ENCODE measurements at places on chromosomes 7 and 10. TPM values are rescaled to one million over a fixed set of nuclear protein-coding genes. Genes with fewer than 3 reads are reported as not detected.

DNA sequence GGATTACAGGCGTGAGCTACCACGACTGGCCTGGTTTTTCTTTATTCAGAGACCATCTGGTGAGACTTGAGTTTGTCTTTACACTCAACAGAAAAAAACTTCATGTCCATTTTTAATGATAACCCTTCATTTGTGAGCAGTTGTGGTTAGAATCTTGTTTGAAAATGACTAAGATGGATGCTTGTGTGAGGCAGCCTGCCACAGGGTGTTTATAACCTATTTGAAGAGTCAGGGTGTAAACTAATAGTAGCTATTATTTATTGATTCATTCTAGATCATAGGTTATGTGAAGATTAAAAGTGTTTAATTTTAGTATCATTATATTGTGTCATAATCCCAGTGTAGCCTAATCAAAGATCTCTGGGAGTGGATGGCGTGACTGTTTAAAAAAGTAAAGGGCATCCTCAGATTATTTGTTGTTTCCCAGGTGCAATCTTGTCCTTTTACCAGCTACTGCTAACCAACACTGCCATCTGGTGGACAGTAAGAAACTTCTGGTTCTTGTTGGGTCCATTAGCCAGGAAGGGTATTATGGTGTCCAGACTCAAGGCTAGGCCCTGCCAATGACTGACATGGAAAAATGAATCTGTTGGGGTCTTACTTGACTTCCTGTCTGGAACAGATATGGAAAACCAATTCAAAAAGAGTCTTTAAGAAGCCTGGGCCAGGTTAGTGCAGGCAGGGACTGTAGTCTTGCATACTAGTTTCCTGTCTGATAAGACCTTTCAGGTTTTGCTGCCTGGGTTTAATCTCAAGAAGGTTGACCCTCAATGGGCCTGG, 24.9 kb downstream of the NRBF2 start:
- DNase-seq, result no peak
- H3K4me1 ChIP-seq, result peaks cover 8% of the 10 kb centered on the region
- no peaks in the 10 kb centered on the region for H3K27me3 ChIP-seq
- peak overlapping the region; percentile 2 for H3K27ac ChIP-seq

DNA sequence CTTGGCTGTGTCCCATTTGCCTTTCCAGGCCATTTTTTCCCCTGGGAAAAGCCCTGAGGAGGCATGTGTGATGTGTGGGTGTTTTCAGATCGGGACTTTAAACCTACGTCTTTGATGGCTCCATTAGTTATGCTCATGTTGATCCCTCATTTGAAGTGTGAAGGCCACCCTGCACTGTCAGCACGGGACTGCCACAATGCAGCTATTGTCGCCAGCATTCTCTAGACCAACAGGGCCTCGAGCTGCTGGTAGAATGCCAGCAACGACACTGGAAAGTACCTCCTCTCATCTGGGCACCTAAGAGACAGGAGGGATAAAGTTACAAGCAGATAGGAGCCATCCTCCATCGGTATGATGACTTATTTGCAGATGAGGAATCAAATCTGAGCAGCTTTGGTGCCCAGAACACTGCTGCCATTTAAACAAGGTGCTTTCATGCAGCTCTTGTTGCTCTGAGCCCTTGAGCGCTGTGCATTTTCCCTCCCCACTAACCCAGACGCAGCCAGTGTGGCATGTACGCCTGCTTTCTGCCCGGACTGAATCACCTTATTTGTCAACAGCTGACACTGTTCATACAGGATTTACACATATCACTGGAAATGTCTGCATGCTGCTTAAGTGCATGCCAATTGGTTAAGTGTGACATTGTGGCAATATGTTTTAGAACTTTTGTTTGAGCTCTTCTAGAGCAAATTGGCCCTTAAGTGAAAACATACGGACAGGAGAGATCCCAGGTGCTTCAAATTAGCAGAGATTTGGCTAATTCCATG, 175.0 kb upstream of the PITRM1 start:
- no peak overlapping the region for H3K4me3 ChIP-seq
- no peaks in the 10 kb centered on the region for H3K36me3 ChIP-seq
- H3K27ac ChIP-seq, result peak overlapping the region; percentile 25
- peak; percentile 66 for DNase-seq
- H3K27me3 ChIP-seq, result no peaks in the 10 kb centered on the region

- DNase-seq, result no peak
- H3K27me3 ChIP-seq, result no peaks in the 10 kb centered on the region
- H3K4me1 ChIP-seq, result no peaks in the 10 kb centered on the region
- H3K27ac ChIP-seq, result no peak overlapping the region
- no peaks in the 10 kb centered on the region for H3K36me3 ChIP-seq
Observed at GRCh38 chr10:23422003-23422411, 16.9 kb upstream of the OTUD1 start.

- H3K36me3 ChIP-seq, result no peaks in the 10 kb centered on the region
- no peaks in the 10 kb centered on the region for H3K27me3 ChIP-seq
- H3K4me3 ChIP-seq, result no peak overlapping the region
- no peaks in the 10 kb centered on the region for H3K4me1 ChIP-seq
- DNase-seq, result no peak
- H3K27ac ChIP-seq, result no peak overlapping the region
Observed at GRCh38 chr10:88317099-88317498, 266.0 kb downstream of the RNLS start.

DNA sequence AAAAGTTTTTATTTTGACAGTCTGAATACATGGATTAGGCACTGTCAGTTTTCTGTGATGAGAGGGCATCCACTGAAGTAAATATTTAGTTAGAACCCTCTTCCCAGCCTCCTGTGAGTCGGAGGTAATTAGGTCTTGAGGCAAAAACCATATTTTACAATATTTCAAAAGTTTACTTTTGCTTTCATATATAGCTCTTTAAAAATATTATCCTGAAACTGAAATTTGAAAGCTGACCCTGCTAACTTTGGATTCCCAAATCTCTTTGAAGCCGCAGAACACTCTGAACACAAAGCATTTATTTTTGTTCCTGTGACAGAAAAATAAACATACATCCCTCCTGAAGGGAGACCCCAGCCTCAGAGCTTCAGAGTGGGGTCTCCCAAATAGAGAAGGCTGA, 317.4 kb downstream of the KIF20B start:
- H3K4me1 ChIP-seq, result no peaks in the 10 kb centered on the region
- DNase-seq, result no peak
- no peaks in the 10 kb centered on the region for H3K27me3 ChIP-seq
- H3K27ac ChIP-seq, result no peak overlapping the region
- H3K36me3 ChIP-seq, result no peaks in the 10 kb centered on the region
- H3K4me3 ChIP-seq, result no peak overlapping the region

GRCh38 chr10:100999742-101000126, at the start of gene LZTS2:
TSS of gene LZTS2 (plus strand) at chr10:100999808. CDS start at chr10:101002539, 2,731 bp downstream.
- H3K36me3 ChIP-seq, result no peaks in the 10 kb centered on the region
- peaks cover 13% of the 10 kb centered on the region for H3K4me1 ChIP-seq
- no peak for DNase-seq
- H3K4me3 ChIP-seq, result peak within 1 kb of the TSS; percentile 59
- H3K27me3 ChIP-seq, result no peaks in the 10 kb centered on the region
- H3K27ac ChIP-seq, result peak within 1 kb of the TSS; percentile 97

- no peaks in the 10 kb centered on the region for H3K36me3 ChIP-seq
- no peaks in the 10 kb centered on the region for H3K4me1 ChIP-seq
- H3K27me3 ChIP-seq, result no peaks in the 10 kb centered on the region
- DNase-seq, result peak; percentile 43
- H3K27ac ChIP-seq, result peak overlapping the region; percentile 59
- H3K4me3 ChIP-seq, result no peak overlapping the region
Observed at GRCh38 chr10:29828440-29828894, 193.7 kb upstream of the SVIL start.

- DNase-seq, result no peak
- no peaks in the 10 kb centered on the region for H3K36me3 ChIP-seq
- H3K27ac ChIP-seq, result no peak overlapping the region
- no peaks in the 10 kb centered on the region for H3K27me3 ChIP-seq
- no peaks in the 10 kb centered on the region for H3K4me1 ChIP-seq
- no peak overlapping the region for H3K4me3 ChIP-seq
Observed at GRCh38 chr7:17774716-17775288, 165.5 kb downstream of the SNX13 start.

DNA sequence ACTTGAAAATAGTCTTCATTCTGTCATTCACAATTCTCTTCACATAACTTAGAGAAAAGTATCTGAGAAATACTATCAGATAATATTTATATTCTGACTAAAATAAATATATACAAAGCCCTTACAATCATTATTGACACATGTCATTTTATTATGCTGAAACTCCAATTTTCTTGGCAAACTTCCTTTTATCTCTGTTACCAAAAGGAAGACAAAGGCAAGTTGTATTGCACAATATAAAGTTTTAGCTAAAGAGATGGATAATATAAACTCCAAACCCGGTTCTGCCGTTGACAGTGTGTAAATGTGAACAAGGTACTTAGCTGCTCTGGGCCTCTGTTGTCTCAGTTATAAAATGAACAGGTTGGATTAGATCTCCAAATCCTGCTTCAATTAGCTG, 99.0 kb upstream of the MDFIC start:
- DNase-seq, result no peak
- no peaks in the 10 kb centered on the region for H3K36me3 ChIP-seq
- H3K4me1 ChIP-seq, result no peaks in the 10 kb centered on the region
- no peak overlapping the region for H3K27ac ChIP-seq
- H3K4me3 ChIP-seq, result no peak overlapping the region

DNA sequence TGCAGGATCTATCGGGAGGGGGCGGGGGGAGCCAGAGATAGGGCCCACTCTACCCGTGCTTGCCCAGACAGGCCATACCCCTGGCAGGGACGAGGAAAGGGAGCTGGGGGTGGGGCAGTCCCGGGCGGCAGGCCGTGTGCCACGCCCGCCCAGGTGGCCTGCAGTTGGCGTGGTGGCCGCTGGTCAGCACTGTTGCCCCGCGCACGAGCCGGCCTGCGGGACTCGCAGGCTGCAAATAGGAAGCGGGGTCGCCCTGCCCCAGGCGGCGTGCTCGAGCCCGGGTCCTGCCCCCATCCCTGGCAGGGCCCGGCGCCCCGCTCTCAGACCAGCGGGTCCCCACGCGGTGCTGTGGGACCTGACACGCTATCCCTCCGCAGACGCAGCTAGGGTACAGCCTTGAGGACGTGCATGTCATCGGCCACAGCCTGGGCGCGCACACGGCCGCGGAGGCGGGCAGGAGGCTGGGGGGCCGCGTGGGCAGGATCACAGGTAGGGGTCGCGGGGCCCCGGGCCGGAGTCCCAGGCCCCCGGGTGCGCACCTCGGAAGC, 6.7 kb downstream of the PNLIPRP2 start:
- no peaks in the 10 kb centered on the region for H3K4me1 ChIP-seq
- DNase-seq, result no peak
- peaks cover 4% of the 10 kb centered on the region for H3K36me3 ChIP-seq
- no peak overlapping the region for H3K27ac ChIP-seq

- peak overlapping the region; percentile 77 for H3K27ac ChIP-seq
- DNase-seq, result no peak
- no peaks in the 10 kb centered on the region for H3K36me3 ChIP-seq
- peak overlapping the region; percentile 4 for H3K4me3 ChIP-seq
- no peaks in the 10 kb centered on the region for H3K27me3 ChIP-seq
- H3K4me1 ChIP-seq, result peaks cover 27% of the 10 kb centered on the region
Observed at GRCh38 chr10:113007343-113007771, 57.3 kb downstream of the TCF7L2 start.

- H3K27me3 ChIP-seq, result no peaks in the 10 kb centered on the region
- H3K4me3 ChIP-seq, result no peak overlapping the region
- no peak overlapping the region for H3K27ac ChIP-seq
- H3K4me1 ChIP-seq, result no peaks in the 10 kb centered on the region
Observed at GRCh38 chr10:122420624-122421007, 33.8 kb upstream of the ARMS2 start.

DNA sequence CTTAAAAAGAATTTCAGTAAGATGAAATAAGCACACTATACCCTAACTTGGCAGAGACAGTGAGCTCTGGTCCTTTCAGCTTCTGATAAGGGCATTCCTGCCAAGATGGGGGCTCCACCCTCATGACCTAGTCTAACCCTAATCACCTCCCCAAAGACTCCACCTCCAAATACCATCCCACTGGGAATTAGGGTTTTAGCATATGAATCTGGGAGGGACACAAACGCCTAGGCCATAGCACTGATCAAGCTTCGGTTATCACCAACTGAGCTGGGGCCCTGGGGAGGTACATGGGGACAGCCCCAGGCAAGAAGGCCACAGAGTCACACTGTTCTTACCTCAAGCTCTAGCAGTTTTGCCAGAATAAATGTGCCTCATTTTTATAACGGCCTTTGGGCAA, 31.4 kb downstream of the PALS2 start:
- no peak overlapping the region for H3K4me3 ChIP-seq
- no peak for DNase-seq
- no peaks in the 10 kb centered on the region for H3K4me1 ChIP-seq

DNA sequence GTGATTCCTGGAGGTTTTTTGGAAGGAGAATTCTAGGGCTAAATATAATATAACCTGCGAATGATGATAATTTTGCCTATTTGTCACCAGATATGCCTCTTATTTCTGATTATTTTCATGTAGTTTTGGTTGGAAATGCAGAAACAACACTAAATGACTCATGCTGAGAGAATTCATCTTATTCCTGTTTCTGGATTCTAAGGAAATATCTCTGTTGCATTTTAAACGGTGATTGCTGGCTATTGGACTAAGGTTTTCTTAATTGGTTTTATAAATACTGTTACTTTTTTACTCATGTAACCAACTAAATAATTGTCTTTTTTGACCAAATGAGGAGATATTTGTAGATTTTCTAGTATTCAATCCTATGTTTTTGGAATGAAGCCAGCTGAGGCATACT, 204.9 kb upstream of the NPSR1 start:
- no peaks in the 10 kb centered on the region for H3K4me1 ChIP-seq
- no peak overlapping the region for H3K27ac ChIP-seq
- no peak overlapping the region for H3K4me3 ChIP-seq

DNA sequence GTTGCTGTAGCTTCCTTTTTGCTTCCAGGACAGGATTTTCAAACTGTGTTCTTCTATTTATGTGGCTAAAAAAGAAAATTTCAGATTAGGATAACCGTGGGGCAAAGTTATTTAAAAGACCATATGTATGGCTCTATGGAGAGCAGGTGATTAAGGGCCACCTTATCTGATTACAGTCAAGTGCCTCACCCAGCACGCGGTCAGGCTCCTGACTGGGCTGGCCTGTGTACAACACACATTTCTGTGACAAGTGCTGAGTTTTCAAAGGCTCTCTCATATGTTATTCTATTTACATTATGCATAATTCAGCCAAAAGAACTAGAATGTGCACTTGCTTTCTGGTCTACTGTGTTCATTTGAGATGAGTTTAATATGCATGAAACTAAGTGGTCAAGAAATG, 547.4 kb downstream of the PHTF2 start:
- H3K36me3 ChIP-seq, result no peaks in the 10 kb centered on the region
- H3K4me3 ChIP-seq, result no peak overlapping the region
- H3K4me1 ChIP-seq, result no peaks in the 10 kb centered on the region
- H3K27ac ChIP-seq, result no peak overlapping the region

- no peaks in the 10 kb centered on the region for H3K36me3 ChIP-seq
- no peak overlapping the region for H3K27ac ChIP-seq
- H3K4me1 ChIP-seq, result no peaks in the 10 kb centered on the region
- DNase-seq, result no peak
- no peaks in the 10 kb centered on the region for H3K27me3 ChIP-seq
Observed at GRCh38 chr10:123241391-123242141, 87.4 kb downstream of the BUB3 start.

- no peak overlapping the region for H3K4me3 ChIP-seq
- no peak overlapping the region for H3K27ac ChIP-seq
- H3K4me1 ChIP-seq, result no peaks in the 10 kb centered on the region
- no peaks in the 10 kb centered on the region for H3K27me3 ChIP-seq
- no peaks in the 10 kb centered on the region for H3K36me3 ChIP-seq
Observed at GRCh38 chr10:87551326-87551725, 46.6 kb downstream of the MINPP1 start.

The CLRN3 gene
- not detected for total RNA-seq

The ZDHHC6 gene
- 34.5 TPM for total RNA-seq

All from breast epithelium (tissue), 4 donors.